Femur (tissue), 1 donor: ENCODE measurements at places on chromosomes 3 and 15.

DNA sequence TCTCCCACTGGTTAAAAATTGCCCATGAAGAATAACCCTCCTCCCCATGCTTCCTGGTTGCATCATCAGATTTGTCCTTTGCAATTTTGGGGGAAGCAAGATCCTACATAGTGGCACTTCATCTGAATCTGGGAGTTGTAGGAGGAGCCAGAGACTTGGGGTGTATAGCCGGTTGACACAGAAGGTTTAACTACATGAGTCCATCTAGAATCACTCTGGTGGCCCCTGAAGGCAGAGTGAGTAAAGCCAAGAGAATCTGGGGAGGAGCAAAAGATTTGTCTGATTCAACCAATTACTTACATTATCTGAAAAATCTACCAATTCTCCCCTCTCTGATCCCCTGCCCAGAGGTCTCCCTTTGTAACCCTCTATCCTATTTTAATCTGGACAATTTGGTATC lies 50.1 kb downstream of the SYN2 start:
- no peak for DNase-seq

DNA sequence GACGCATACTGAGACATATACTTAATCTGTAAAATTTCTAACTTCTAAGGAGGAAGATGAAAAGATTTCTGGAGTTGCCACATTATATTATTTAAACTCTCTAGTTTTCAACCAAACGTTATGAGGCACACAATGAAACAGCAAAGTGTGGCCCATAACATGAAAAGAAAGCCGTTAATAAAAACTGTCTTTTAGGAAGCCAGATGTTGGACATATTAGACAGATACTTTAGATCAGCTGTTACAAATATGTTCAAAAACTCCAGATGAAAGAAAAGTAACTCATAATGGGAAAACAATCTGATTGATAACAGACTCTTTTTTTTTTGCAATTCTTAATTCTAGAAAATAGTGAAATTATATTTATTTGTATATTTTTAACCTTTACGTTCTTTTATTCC lies 34.3 kb downstream of the ADAMTSL3 start:
- no peak for DNase-seq

DNA sequence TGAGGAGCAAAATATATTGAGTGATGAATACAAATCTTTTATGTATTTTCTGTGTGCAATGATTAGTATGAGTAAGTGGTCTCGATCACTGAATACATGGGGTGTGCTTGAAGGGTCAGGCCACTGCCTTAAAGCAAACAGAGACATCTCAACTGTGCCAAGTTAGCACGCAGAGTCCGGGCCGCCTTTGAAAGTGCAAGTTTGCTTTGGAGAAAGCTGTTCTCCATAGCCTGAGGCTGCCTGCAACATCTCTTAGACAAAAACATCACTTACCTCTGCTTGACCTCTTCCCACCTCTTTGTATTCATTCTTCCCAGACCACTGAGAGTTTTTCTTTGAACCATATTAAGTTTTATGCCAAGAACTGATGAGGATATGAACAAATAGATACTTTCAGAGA lies 267.0 kb downstream of the ZBTB20 start:
- no peak for DNase-seq

GRCh38 chr3:188232656-188233055 lies 78.7 kb downstream of the LPP start:
- no peak for DNase-seq

DNA sequence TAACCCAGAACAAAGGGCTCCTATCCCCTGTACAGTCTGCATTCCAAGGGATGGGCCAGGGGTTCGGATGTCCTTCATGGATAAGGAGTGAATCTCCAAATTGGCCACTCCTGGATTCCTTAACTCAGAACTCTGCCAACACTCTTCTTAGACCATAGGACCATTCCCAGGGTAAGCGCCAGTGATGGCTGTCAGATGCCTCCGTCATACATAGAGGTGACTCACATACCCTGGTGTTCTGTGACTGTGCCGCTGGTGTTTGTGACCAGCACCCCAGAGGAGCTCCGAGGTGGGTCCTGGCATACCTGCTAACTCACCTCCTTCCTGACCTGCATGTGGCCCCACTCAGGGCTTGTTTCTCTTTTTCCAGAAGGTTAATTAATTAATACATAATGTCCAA lies 134.7 kb downstream of the KLF13 start:
- DNase-seq: no peak

- DNase-seq: peak; percentile 81
Measured at GRCh38 chr15:77107531-77108355, 36.8 kb upstream of the TSPAN3 start.
